ENCODE measurements at places on chromosomes 1 and 21.

- DNase-seq = no peak
Observed at GRCh38 chr1:149916193-149916897, 1.3 kb downstream of the SV2A start.

DNA sequence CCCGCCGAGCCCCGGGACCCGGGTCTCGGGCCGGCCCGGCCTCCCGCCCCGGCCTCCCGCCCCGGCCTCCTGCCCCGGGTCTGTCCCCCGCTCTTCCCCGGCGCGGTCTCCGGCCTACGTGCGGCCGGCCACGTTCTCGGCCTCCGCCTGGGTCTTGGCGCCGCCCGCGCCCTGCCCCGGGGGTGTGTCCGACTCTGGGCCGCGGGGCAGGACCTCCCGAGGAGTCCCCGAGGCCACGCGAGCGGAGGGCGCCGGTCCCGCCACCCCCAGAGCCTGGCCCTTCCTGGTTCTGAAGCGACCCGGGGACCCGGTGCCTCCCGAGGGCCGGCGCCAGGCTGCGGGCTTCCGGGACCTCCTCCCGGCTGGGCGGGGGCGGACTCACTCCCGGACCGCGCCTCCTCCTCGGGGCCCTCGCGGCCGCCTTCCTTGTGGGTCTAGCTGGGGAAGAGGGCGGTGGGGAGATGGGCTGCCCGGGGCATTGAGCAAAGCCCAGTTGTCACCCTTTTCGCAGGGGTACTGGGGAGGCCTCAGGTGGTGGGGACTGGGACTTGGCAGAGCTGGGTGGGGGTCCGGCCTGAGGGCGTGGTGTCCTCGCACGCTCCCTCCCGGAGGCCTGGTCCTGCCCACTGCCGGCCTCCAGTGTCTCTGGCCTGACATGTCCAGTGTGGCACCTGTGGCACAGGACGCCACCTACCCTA lies 558 bp downstream of the PFKL start:
- DNase-seq = no peak

DNA sequence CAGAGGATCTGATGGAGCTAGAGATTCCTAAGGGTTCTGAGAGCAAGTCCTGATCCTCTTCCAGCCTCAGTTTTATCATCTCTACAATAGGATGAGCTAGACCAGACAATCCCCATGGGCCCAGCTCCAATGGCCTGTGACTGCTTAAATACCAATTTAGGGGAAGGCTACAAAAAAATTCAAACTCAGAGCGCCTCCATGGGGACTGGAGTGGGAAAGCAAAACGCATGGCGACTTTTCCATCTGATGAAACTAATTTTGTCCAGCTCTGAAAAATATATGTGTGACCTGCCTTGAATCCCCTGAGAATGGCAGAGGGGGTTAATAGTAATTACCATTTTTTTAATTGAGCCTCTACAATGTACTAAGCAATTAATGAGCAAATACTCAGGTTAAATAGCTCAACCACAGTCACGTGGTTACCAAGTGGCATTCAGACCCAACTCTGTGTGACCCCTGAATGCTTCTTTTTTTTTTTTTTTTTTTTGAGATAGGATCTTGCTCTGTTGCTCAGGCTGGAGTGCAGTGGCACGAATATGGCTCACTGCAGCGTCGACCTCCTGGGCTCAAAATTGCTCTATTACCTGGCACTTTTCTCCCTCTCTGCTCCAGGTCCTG lies 8.4 kb downstream of the EXTL1 start:
- DNase-seq = no peak

DNA sequence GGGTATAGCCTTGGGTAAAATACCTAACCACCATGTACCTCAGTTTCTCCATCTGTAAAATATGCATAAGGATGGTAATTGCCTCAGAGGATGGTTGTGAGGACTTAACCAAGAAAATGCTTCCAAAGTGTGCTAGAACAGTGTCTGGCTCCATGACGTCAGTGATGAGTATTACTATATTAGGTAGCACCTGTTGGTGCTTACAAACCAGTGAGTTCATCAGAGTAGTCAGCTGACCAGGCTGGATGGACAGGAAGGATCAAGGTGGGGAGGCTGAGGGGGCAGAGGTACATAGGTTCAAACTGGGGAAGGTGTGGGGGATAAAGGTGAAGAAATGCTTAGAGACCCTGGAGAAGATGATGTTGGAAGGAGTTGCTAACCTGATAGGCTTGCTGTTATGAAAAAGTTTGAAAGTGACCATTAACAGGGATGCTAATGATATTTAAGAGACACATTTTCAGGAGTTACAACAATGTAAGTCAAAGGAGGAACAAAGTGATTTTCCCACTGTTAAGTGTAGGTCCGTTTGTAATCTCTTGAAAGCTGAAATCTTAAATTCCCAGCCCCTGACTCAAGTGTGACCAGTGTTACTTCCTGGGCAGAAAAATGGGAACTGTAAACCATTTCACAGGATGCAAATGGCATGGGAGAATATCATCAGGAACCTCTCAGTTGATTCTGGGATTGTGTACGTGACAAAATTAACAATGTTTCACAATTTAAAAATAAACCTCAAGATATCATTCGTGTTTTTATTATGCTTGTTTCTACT lies 4.4 kb downstream of the NTPCR start:
- DNase-seq = no peak

DNA sequence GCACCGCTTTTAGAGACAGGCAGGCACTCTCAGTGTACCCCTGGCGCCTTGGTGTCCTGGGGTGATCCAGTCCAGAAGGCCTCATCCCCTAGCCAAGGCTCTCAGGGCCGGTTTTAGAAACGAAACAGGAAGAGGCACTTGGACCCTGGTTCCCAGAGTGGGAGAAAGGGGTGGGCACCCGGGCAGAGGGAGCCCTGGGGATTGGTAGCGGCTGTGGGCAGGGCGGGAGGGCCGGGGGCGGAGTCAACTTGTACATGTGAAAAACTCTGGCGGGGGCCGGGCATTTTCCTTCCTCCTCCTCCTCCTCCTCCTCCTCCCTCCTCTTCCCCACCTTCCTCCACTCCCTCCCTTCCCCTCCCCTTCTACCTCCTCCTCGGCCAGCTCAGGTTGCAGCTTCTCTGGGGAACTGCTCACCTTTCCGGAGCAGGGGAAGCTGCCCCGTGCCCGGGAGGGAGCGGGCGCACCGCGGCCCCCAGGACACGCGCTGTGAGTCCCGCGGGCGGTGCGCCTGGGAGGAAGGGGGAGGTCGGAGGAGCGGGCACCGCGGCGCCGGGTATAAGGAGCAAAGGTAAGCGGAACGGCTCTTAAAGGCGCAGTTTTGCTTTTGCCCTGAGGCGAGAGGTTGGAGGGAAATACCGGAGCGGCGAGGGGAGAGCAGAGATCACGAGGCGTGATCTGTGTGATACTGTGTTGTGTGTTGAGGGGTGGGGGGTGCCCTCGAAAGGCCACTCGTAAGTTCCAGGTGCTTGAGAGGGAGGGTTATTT lies at the start of gene CDK18:
CDK18 (plus strand) TSS at position 359 of the 765 bp plus-strand sequence. CDS start 18,499 bp downstream, outside the sequence.
- DNase-seq = peak; percentile 94
